Calu3 (cell line): ENCODE measurements at places on chromosomes 6 and 20.

- DNase-seq: no peak
Measured at GRCh38 chr6:5728351-5729079, 278.2 kb downstream of the NRN1 start.

DNA sequence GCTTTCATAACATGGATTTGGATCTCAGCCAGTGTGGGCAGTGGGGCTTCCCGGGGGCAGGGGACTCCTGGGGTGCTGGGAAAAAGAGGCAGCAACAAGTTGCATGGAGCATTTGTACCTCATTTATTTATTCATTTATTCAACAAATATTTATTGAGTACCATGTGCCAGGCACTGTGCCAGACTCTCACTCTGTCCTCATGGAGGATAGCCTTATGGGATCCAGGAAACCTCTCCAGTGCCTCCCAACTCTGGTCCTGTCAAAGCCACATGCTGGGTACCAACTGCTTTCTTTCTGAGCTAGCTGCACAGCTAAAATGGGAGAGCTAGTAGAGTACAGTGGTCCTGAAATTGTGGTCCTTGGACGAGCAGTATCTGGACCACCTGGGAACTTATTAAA is 87.8 kb upstream of the EPB41L1 start:
- no peak for DNase-seq

DNA sequence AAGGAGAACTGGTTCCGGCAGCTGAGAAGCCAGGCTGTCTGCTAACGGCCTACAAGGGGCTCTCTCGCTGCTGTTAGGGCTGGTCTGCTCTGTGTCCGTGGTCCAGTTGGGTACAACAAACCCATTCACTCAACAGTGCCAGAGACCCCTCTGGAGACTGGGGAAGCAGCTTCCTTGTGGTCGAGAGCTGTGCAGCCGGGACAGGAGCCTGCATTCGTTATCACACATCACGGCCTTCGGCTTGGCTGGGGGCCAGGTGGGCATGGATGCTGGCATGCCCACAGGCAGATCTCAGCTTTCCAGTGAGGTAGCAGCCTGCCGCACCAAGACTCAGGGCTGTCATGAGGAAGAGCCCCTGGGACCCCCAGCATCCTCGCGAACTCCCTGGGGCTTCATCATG is 124.7 kb downstream of the PREX1 start:
- DNase-seq: no peak

GRCh38 chr6:125546841-125547251 is 202.6 kb upstream of the HEY2 start:
- DNase-seq: no peak

GRCh38 chr6:72636786-72637185 is 14.9 kb downstream of the KCNQ5 start:
- no peak for DNase-seq

DNA sequence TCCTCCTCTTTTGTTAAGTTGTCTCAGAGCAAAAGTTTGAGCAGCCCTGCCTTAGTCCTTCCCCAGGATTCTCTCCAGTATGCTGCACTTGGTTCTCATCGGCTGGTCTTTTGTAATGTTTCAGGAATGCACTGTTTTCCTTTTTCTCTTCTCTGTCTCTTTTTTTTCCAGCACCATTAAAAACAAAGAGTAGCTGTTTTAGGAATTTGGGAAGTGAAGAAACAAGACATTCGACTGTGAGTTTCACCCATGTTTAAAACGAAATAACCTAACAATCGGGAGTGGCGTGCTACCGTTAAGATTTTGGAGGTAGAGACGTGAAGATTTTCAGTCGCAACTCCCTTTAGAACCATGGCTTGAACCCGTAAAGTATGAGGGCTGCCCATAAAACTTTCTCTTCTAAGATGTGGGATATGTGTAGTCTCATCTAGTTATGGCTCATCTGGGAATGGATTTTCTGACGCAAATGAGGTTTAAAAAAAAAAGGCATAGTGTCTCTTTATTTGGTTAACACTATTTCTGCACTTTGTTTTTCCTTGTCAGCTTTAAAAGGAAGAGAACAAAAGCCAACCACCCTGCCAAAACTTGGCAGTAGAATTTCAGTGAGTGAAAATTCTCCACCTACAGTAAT is 35.9 kb upstream of the RAB23 start:
- DNase-seq: no peak

DNA sequence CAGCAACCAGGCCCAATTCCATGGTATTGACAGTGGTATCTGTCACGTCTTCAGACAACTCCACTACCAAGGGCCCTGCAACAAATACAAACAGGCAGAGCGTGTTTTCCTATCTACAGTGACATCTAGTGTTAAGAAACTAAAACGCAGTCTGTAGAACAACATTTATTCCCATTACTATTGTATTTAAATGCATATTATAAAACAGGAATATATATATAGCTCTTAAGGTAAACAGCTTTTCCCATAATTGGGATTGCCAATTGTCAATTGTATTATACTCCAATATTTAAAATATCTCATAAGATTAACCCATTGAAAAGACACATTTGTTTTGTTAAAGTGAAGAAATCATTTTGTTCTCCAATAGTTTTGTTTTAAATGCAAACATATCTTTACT is 97.2 kb downstream of the KIF16B start:
- no peak for DNase-seq

- no peak for DNase-seq
Measured at GRCh38 chr6:9576521-9576920, 838.4 kb downstream of the TFAP2A start.

DNA sequence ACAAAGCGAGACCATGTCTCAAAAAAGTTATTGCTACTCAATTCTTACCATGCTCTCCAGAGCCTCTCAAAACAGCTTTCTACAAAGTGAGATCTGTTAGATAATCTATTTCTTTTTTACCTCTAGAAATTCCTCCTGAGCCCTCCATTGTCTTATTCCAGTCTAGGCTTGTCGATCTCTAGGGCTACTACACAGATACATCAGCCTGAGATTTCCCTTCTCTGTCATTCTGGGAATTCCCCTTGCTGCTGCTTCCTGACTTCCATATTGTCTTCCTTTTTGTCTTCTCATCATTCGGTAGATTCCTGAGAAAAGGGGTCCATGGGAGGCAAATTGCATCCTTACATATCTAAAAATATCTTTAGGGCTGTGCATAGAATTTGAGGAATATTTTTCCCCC is 75.6 kb upstream of the GNRH2 start:
- DNase-seq: no peak

DNA sequence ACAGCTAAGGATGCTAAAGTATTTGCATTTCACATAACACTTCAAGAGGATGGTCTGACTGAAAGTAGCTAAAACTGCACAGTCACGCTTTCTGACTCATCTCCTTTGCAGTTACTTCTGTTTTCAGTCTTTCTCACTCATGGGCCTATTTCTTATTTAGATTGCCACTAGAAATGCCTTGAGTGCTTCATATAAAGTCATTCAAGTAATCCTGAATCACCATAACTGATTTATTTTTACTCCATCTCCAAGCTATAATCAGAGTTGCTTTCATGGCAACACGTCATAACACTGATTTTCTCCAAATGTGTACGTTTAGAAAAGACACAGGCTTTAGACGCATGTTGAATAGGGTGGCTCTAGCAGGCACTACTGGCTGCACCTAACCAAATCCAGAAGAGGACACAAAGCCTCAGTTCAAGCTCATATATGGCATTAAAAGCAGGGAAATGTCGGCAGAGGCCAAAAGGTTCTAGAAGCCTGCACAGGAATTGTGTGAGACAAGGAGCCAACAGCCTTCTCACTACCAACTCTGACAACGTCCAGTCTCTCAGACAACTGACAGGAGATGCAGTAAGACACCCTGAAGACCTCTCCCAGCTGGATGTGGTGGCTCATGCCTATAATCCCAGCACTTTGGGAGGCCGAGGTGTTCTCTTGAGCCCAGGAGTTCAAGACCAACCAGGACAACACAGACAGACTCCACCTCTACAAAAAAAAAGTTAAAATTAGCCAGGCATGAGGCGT is 64.1 kb upstream of the BEND6 start:
- no peak for DNase-seq

- DNase-seq: no peak
Measured at GRCh38 chr6:79895382-79896074, 51.8 kb downstream of the ELOVL4 start.

GRCh38 chr6:40946738-40947301 is 92.2 kb downstream of the UNC5CL start:
- no peak for DNase-seq

- no peak for DNase-seq
Measured at GRCh38 chr20:47233333-47234188, 122.9 kb downstream of the ZMYND8 start.

DNA sequence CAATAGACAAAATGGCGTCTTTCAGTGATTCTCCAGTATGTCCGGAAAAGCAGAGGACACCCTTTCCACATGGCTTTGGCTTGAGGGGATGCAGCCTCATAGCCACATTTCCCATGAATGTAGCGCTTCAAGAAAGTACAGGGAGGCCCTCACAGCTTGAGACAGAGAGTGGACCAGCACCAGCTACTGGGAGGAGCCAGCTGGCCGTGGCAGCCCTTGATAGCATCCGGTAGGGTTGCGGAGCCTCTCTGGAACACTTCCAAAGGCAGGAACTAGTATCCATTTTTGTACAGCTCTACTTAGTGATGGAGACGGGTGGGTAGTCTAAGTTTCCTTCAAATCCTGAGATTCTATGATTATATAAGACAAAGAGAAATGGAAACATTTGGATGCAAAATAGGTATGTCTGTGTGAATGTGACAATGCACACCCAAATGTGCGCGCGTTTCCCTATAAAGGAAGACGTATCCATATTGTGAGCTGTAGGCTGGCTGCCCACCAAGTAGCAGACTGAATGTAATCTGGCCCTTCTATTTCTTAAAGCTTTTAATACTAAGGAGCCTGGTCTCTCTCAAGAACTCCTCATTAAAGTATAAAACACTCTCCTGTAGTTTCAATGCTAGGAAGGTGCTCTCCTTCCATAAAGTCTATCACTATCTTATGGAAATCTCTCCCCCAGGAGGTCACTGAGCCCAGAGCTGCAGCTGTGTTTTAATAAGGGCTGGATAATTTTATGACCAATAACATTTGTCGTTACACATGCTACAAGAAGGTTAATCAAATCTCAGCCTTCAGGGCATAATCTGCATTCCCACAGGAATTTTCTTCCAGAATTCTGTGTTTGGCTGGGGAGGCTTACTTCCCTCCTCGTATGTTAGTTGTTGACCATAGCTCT is 74.0 kb downstream of the SOBP start:
- DNase-seq: no peak

DNA sequence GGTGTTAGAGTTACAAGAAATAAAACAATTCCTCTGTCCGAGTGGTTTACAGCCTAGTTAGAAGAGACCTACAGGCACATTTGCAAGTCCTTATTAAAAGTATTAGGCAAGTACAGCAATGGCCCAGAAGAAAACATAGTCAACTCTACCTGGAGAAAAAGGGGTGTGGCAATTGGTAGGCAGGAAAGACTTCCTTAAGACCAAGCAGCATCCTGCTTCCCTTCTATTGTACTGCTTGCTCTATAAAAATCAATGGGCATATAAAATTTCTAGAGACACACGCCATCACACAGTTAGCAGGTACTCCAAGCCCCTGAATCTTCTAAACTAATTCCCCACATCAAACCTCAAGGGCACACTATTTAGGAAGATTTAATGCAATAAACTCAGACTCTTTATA is 185.6 kb downstream of the ATXN1 start:
- peak; percentile 4 for DNase-seq

DNA sequence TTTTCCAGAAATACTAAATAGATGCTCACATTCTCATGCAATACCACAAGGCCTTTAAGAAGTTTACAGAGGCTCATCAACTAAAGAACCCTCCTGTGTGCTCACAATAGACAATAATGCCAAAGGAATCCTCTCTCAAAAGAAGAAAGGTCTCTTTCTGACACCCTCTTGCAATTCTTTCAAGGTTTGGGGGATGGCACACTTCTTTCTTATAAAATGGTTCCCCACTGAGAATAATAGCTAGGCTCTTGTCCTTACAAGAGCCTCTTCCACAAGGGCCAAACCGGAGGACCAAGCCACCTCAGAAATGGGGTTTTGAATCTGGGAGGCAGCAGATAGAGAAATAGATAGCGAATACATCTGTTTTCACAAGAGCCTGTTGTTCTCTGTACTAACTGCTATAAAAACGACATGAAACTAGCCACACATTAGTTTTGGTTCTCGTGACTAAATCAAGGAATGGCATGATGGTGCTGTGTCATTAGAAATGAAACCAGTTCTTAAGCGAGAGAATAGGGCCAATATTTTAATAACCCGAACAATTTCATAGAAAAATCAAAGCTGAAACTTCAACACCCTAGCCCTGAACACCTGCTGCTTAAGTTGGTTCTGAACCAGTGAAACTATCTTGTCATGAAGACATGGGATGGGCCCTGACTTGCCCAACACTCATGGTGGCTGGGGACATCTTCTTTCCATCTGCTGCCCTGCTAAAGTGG is 81.1 kb downstream of the PRDM1 start:
- DNase-seq: no peak

- DNase-seq: peak; percentile 89
Measured at GRCh38 chr6:42226645-42227143, 9.0 kb upstream of the MRPS10 start.

DNA sequence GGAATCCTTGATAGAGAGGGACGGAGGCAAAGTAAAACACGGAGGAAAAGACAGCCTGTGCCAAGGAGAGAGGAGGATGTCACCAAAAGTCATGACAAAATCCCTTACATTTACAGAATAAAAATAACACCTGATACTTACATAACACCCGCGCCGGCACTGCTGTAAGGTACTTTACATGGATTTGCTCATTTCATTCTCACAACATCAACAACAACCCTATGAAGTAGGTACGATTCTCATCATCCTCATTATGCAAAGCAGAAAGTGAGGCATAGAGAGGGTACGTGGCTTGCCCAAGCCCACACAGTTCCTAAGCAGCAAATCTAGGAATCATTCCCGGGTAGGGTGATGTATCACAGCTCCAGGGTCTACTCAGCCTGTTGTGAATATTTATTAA is 67.6 kb upstream of the NFATC2 start:
- no peak for DNase-seq

GRCh38 chr20:6707321-6707831 is 60.1 kb upstream of the BMP2 start:
- DNase-seq: no peak

- DNase-seq: peak; percentile 67
Measured at GRCh38 chr6:169724494-169725124, at the start of gene PHF10. Gene PHF10 (minus strand): TSS chr6:169724500. CDS start chr6:169723931, 569 bp downstream.

DNA sequence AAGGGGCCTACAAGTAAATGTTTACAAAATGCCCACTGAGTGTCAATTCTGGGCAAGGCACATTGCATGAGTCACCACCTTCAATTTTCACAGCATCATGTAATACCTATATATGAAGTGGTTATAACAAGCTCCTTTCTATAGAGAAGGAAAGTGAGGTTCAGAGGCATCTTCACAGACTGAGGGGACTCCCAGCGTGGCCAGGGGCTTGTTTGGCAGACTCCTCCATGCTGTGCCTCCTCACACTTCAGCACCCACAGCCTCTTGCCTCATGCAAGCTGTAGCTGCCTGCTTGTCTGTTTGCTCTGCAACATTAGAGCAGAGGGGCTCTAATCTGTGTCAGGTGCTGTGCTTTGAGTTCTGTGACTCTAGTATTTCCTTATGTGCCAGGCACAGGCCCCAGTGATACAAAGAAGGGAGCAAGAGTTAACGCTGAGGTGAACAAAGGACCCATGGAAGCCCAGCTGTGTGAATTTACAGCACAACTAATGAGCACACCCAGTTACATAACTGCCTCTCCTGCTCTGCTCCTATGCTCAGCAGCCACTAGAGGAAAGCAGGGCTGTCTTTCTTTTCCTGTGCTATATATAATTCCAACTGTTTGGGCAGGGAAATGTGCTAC is 72.3 kb downstream of the ZHX3 start:
- no peak for DNase-seq
